Motor neuron (in vitro differentiated cells): ENCODE measurements at places on chromosomes 6 and 20. TPM values are rescaled to one million over a fixed set of nuclear protein-coding genes. Genes with fewer than 3 reads are reported as not detected.

- ATAC-seq: no peak
Measured at GRCh38 chr20:57409316-57409671, 18.1 kb downstream of the RBM38 start.

- peak; percentile 36 for ATAC-seq
Measured at GRCh38 chr6:75278474-75279077, 6.0 kb downstream of the TMEM30A start.

The EIF2S2 gene
- 95.2 and 102 TPM in 2 replicates for total RNA-seq

DNA sequence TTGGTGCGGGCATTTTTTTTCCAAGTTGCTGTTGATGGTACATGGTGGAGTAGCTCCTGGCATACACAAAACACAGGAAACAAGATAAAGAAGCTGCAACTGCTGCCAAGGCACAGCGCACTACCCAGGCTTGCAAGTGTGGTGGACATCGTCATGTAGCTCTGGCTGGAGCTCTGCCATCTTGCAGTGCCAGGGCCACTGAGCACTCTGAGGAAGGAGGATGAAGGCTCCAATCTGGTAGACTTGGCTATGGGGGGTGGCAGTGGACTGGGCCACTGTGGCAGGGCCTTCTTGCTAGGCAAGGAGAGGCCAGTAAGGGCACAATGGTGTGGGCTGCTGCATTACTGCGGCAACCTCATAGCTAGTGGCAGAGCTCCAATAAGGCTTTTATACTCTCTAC is 263.5 kb downstream of the CENPW start:
- ATAC-seq: no peak
